A549 (cell line): ENCODE measurements at places on chromosomes 7 and 10. TPM values are rescaled to one million over a fixed set of nuclear protein-coding genes. Genes with fewer than 3 reads are reported as not detected.

Gene MRLN
- polyA plus RNA-seq = not detected in 3 replicates

Gene LAMB1
- polyA plus RNA-seq = 142 to 159 TPM (median 143 TPM) in 3 replicates

Gene GBX1
- polyA plus RNA-seq = not detected in 3 replicates

Gene FAM24B
- 15.6 to 16.9 TPM (median 16.8 TPM) in 3 replicates for polyA plus RNA-seq

Gene TMEM229A
- polyA plus RNA-seq = not detected in 3 replicates

Gene EPHB6
- 0.14 to 0.37 TPM (median 0.22 TPM) in 3 replicates for polyA plus RNA-seq
